ENCODE measurements at places on chromosomes 2 and 18.

- no peak for DNase-seq
These were observed 205.3 kb downstream of the ANAPC1 start for GRCh38 chr2:111678651-111679050.

DNA sequence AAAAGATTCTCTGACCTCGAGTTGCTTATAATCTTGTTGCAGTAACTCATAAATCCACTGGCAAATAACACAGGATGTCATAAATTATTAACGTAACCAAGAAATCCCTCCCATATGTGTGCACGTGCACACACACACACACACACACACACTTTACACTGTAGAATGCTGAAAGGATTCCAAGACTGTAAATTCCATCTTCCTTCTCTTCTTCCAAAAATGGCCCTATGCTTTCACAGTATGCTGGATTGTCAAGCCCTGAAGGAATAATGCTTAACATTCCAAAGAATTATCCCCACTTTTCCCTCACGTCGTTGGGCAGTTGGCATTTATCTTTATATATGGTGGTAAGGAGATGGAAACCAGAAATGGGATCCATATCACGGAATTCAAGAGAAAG, 117.5 kb upstream of the CRIM1 start:
- DNase-seq, result no peak

GRCh38 chr2:61438670-61439069, 32.2 kb downstream of the USP34 start:
- DNase-seq, result no peak

DNA sequence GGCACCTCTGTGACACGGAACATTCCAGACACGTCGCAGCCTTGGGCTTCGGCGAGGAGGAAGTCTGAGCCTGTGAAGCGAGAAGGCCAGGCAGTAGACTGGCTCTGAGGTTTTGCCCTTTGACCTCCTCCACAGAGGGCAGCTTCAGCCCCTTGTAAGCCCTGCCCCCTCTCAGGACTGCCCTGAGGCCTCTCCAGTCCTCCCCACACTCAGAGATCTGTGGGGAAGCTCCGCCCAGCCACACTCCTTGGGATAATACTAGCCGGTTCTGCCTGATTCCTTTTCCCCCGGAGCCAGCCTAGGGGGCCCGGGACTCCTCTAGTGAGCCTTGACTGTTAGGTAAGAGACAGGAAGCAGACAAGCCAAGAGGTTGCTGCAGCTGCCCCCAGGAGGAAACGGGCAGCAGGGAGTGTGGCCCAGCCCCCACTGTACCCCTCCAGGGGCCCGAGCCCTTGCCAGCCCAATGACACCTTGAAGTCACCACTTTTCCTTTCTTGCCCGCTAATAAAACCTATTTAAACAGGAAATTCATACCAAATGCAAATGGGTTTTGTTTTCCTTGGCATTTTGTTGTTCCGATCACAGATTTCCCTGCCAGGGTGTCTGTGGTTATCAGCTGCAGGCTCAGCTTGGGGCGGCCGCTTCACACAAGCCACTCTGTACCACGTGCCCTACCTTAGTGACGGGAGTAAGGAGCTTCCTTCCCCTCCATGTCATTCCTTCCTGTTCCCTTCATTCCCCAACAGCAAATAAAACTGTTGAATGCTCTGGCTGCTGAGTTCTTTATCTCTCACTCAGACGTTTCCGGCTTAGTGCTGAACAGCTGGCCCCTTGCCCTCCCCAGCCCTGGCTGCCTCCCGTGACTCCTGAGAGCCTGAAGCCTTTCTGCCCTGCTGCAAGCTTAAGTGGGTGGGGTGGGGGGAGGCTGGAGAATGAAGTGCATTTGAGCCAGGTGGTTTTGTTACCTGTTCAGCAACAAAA, 124.7 kb downstream of the CABLES1 start:
- no peak for DNase-seq

DNA sequence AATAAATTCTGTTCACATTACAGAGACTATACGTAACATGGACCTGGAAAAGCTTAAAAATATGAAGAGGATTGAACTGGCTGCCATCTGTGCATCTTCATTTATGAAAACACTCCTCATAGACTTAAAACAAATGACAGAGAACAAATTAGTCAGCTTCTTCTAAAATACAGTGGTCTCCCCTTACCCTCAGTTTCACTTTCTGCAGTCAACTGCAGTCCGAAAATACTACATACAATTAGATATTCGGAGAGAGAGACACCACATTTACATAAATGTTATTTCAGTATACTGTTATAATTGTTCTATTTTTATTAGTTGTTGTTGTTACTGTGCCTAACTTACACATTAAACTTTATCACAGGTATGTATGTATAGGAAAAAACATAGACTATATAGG, 6.5 kb downstream of the RNF103 start:
- no peak for DNase-seq

DNA sequence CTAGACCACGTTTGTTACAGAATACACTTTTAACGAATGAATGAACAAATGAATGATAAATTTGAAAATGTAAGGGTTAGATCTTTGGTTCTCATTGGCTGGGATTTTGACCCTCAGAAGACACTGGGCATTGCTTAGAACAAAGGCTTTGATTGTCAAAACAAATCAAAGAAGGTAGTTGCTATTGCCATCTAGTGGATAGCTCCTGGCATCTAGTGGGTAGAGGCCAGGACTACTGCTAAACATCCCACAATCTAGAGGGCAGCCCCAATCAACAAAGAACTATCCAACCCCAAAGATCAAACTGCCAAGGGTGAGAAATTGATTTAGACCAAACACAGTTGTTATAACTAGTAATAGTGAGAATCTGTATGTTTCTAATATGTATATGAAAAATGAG, 552.3 kb downstream of the KCNJ3 start:
- no peak for DNase-seq

GRCh38 chr2:70626254-70626990, 72.8 kb upstream of the TGFA start:
- no peak for DNase-seq

DNA sequence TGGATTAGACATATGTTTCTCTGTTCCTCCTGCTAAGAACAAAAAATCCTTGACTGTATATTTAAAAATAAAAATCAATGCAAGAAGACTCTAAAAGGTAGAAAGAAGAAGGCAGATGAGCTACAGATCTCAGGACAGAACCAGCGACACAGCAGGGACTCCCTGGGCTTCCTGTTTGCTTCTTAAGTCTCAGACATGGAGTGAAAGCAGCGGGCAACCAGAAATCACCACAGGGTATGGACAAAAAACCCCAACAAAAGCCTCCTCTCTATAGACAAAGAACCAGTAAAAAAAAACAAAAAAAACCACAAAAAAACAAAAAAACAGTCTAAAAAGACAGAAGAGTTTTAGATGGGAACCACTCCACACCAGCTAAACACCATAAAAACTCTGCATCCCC, 971.0 kb upstream of the GYPC start:
- DNase-seq, result no peak

GRCh38 chr2:113777371-113777770, 20.9 kb upstream of the SLC35F5 start:
- DNase-seq, result no peak

GRCh38 chr18:377088-377487, 109.2 kb upstream of the THOC1 start:
- no peak for DNase-seq

- no peak for DNase-seq
These were observed 107.7 kb upstream of the DNAJC10 start for GRCh38 chr2:182608181-182608845.

DNA sequence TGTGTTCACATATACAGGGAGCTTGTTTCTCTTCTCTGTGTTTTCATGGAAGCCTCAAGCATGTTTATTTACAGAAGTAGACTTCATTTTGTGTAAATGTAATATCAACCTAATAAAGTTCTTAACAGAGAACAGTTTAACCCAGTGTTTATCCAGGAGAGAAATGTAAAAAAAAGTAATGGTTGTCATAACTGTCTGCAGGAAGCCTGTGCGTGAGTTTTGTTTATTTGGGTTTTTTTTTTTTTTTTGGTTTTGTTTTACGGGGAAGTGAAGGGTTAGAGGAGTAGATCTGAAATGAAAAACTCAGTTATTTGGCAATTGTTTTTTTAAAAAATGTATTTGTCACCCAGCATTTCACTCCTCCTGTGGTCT, 124.7 kb downstream of the RAPGEF4 start:
- DNase-seq, result no peak

GRCh38 chr2:226623587-226624368, 175.8 kb downstream of the IRS1 start:
- no peak for DNase-seq
